Ovary (tissue), 10 donors: ENCODE measurements at places on chromosomes 11 and 22. TPM values are rescaled to one million over a fixed set of nuclear protein-coding genes. Genes with fewer than 3 reads are reported as not detected.

SCGB2A2 gene
- polyA plus RNA-seq = not detected

NCR3LG1 gene
- 3.5 TPM for polyA plus RNA-seq

LGALS12 gene
- polyA plus RNA-seq = 0.19 TPM

PKP3 gene
- polyA plus RNA-seq = 0.21 TPM

SPON1 gene
- polyA plus RNA-seq = 69.8 TPM

SLC22A25 gene
- not detected for polyA plus RNA-seq

MUC5B gene
- 0.02 TPM for polyA plus RNA-seq
